Right atrium auricular region (tissue), 2 donors: ENCODE measurements at places on chromosomes 1 and 21. TPM values are rescaled to one million over a fixed set of nuclear protein-coding genes. Genes with fewer than 3 reads are reported as not detected.
A peak's percentile ranks its signal among the peaks of the same experiment; 100 is the strongest.

- no peaks in the 10 kb centered on the region for H3K36me3 ChIP-seq
- H3K4me3 ChIP-seq, result no peak overlapping the region
- no peak for DNase-seq
- no peaks in the 10 kb centered on the region for H3K4me1 ChIP-seq
- H3K27ac ChIP-seq, result no peak overlapping the region
- no peaks in the 10 kb centered on the region for H3K27me3 ChIP-seq
Observed at GRCh38 chr1:5577255-5578040, 414.8 kb downstream of the NPHP4 start.

GRCh38 chr1:241844593-241844992 lies 3.4 kb upstream of the EXO1 start:
- H3K4me3 ChIP-seq, result no peak overlapping the region
- no peaks in the 10 kb centered on the region for H3K27me3 ChIP-seq
- H3K4me1 ChIP-seq, result no peaks in the 10 kb centered on the region
- no peak for DNase-seq

Gene CACNA1S
- total RNA-seq, result not detected

Gene HSF2BP
- 0.67 TPM for total RNA-seq

- H3K27me3 ChIP-seq, result no peaks in the 10 kb centered on the region
- H3K4me3 ChIP-seq, result no peak overlapping the region
- no peak for DNase-seq
- H3K36me3 ChIP-seq, result no peaks in the 10 kb centered on the region
- no peak overlapping the region for H3K27ac ChIP-seq
Observed at GRCh38 chr1:119219711-119220110, 79.3 kb upstream of the WARS2 start.

Gene SERPINC1
- not detected for total RNA-seq

- no peaks in the 10 kb centered on the region for H3K27me3 ChIP-seq
- no peaks in the 10 kb centered on the region for H3K4me1 ChIP-seq
- DNase-seq, result no peak
- peaks cover 7% of the 10 kb centered on the region for H3K36me3 ChIP-seq
Observed at GRCh38 chr1:21335750-21336224, 45.5 kb upstream of the ECE1 start.

- no peaks in the 10 kb centered on the region for H3K4me1 ChIP-seq
- no peaks in the 10 kb centered on the region for H3K27me3 ChIP-seq
- H3K4me3 ChIP-seq, result no peak overlapping the region
- H3K27ac ChIP-seq, result no peak overlapping the region
Observed at GRCh38 chr1:20291645-20292084, 990 bp downstream of the VWA5B1 start.

DNA sequence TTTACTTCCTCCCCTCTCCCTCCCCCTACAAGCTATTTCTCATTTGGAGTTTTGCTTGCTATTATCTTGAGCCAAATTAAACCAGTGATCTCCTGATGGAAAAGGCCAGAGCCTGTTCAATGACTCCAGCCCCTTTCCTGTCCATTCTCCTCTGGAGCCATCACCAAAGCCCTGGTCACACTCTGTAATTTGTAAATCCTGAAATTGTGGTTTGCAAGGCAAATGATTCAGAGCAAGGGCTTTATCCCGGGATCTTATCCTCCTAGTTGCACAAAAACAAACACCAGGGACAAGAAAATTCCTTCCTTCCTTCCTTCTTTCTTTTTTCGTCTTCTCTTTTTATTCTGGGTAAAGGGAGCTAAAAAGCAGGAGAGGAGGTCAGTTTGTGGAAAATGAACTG lies 366.1 kb upstream of the ST6GALNAC5 start:
- H3K27ac ChIP-seq, result no peak overlapping the region
- H3K36me3 ChIP-seq, result no peaks in the 10 kb centered on the region
- H3K27me3 ChIP-seq, result no peaks in the 10 kb centered on the region
- no peak for DNase-seq
- peaks cover 7% of the 10 kb centered on the region for H3K4me1 ChIP-seq
- no peak overlapping the region for H3K4me3 ChIP-seq

Gene NTMT2
- total RNA-seq, result 1.9 TPM

- no peak overlapping the region for H3K27ac ChIP-seq
- peaks cover 15% of the 10 kb centered on the region for H3K4me1 ChIP-seq
- no peaks in the 10 kb centered on the region for H3K27me3 ChIP-seq
Observed at GRCh38 chr1:230679192-230679591, 34.7 kb downstream of the AGT start.

- H3K36me3 ChIP-seq, result no peaks in the 10 kb centered on the region
- H3K4me3 ChIP-seq, result no peak overlapping the region
- H3K4me1 ChIP-seq, result no peaks in the 10 kb centered on the region
Observed at GRCh38 chr1:70498666-70499065, 87.6 kb downstream of the CTH start.

Gene CLCA4
- total RNA-seq, result not detected

Gene LRRC38
- not detected for total RNA-seq

DNA sequence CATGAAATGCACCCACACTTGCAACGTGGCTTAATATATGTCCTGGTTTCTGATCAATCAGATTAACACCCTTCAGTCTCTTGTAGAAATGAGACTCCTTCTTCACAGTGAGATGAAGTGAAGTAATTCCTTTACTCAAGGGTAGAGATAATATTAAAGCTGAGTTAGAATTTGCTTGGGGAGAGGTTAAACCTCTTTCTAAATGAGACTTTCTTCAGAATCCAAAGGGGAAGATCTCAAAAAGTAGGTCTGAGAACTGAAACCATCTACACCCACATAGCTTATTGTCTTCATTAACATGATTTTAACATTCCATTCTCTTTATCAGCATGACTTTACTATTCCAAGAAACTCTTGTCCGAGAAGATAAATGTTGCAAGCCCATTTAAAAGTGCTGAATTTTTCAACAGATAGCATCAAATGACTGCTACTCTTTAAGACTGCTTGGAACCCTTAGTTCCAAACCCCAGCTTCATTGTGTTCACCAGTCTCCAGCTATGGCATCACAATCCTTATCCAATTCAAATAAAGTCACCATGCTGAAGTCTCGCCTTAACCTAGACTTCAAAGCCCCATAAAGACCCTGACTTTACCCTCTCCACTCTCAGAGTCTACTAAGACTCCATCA lies 19.2 kb upstream of the TRAF3IP3 start:
- H3K36me3 ChIP-seq, result no peaks in the 10 kb centered on the region
- no peaks in the 10 kb centered on the region for H3K27me3 ChIP-seq
- no peaks in the 10 kb centered on the region for H3K4me1 ChIP-seq
- H3K27ac ChIP-seq, result no peak overlapping the region

GRCh38 chr1:30990591-30990990 lies 74.9 kb downstream of the PUM1 start:
- H3K27ac ChIP-seq, result no peak overlapping the region
- peaks cover 9% of the 10 kb centered on the region for H3K36me3 ChIP-seq
- no peak overlapping the region for H3K4me3 ChIP-seq
- no peaks in the 10 kb centered on the region for H3K27me3 ChIP-seq
- H3K4me1 ChIP-seq, result no peaks in the 10 kb centered on the region
- DNase-seq, result no peak

Gene GOLT1A
- total RNA-seq, result not detected

GRCh38 chr1:202205523-202206190 lies 12.1 kb downstream of the LGR6 start:
- H3K27ac ChIP-seq, result no peak overlapping the region
- no peaks in the 10 kb centered on the region for H3K27me3 ChIP-seq
- H3K36me3 ChIP-seq, result no peaks in the 10 kb centered on the region
- DNase-seq, result no peak
- H3K4me1 ChIP-seq, result no peaks in the 10 kb centered on the region
- no peak overlapping the region for H3K4me3 ChIP-seq

Gene RUNX3
- total RNA-seq, result 0.48 TPM

DNA sequence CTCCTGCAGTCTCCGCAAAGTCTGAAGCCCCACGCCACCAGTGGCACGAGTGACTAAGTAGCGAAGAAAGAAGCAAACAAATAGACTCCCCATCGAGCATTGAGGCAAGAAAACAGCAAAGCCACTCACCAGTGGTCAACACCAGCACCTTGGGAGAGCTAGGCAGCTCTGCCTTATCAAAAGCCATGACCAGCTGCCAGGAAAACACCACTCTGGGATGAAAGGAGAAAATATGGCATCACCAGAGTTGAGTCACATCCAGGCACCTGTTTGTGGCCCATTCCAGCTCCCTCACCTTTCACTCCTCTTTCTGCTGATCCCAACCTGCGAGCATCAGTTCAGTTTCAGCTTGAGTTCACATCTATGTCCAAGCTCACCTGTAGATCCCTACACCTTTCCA lies 17.2 kb downstream of the PDZK1 start:
- H3K27ac ChIP-seq, result no peak overlapping the region
- no peak for DNase-seq
- H3K27me3 ChIP-seq, result no peaks in the 10 kb centered on the region
- H3K4me1 ChIP-seq, result no peaks in the 10 kb centered on the region
- no peak overlapping the region for H3K4me3 ChIP-seq

DNA sequence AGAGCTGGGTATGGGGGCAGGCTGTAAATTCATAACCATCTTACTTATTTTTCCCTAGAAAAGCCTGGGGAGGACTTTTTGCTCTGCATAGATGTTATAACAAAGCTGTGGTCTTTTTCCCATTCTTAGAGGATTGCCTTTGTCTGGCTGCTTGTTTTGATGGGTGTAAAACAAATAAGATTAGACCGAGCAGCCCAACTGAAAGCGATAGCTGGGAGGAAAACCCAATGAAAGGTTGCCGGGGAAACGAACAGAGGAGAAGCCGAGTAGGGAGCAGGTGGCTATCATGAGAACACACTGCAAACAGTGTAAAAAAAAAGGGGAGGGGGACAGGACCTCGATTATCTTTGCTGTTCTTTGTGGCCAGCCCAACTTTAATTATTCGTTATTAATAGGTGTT lies 1.9 kb downstream of the ELAVL4 start:
- no peaks in the 10 kb centered on the region for H3K4me1 ChIP-seq
- no peak overlapping the region for H3K27ac ChIP-seq
- no peaks in the 10 kb centered on the region for H3K36me3 ChIP-seq
- no peaks in the 10 kb centered on the region for H3K27me3 ChIP-seq
- DNase-seq, result no peak

DNA sequence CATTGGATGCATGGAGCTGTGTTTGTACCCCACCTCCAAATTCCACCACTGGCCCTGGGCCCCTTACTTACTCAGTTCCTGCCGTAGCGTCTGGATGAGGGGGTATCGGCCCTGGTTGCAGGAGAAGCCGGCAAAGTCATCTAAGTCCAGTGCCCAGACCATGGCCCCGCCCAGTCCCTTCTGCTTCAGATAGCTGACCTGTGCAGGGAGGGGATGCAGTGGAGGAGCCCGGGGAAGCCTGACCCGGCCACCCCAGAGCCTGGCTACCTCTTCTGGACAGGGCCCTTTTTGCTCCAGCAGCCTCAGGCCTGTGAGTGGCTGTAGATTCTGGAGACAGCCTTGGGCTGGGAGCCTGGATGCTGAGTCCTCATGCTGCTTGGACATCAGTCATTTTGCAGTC lies 11.8 kb downstream of the CHIT1 start:
- no peak overlapping the region for H3K27ac ChIP-seq
- H3K27me3 ChIP-seq, result no peaks in the 10 kb centered on the region
- DNase-seq, result no peak
- H3K4me3 ChIP-seq, result no peak overlapping the region

DNA sequence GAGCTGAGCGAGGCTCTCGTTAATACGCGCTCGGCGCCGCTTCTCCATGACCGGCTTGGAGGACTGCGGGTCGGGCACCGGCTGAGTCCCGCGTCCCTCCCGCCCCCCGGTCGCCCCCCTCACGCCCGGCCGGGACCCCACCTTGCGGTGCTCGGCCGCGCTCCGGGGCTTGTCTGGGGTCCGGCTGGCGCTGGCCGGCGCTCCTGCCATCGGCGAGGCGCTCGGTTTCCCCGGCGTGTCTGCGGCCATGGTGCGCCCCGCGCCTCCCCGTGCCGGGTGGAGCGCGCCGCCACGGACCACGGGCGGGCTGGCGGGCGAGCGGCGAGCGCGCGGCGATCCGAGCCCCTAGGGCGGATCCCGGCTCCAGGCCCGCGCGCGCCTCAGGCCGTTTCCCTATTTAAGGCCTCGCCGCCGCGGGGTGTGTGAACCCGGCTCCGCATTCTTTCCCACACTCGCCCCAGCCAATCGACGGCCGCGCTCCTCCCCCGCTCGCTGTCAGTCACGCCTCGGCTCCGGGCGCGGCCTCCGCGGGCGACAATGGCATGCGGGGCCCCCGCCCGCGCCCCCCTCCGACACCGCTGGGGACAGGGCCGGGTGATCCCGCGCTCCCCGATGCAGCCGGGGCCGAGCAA lies at the start of gene HES4:
TSS of gene HES4 (minus strand) at position 373 of the 632 bp plus-strand sequence. CDS start at position 249, 124 bp downstream.
- H3K27ac ChIP-seq, result peak within 1 kb of the TSS; percentile 99
- DNase-seq, result peak; percentile 96
- peak within 1 kb of the TSS; percentile 80 for H3K4me3 ChIP-seq

DNA sequence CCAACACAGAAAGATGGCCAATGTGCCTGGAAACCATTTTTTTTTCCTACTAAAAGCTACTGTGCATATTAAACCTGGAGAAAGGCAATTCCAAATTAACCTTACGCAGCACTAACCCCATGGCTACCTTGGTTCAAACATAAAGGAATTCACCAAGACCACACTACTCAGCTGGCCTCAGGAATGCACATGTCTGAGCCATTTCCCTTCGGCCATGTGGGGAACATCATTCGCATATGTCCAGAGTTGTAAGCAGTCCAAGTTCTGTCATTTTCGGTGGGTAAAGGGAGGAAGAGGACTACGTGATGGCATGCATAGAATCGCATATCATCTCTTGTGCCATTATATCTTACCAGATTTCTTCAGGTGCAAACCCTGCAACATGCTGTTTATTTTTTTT lies 175.4 kb downstream of the NTMT2 start:
- no peaks in the 10 kb centered on the region for H3K27me3 ChIP-seq
- no peak overlapping the region for H3K4me3 ChIP-seq
- H3K36me3 ChIP-seq, result no peaks in the 10 kb centered on the region
- H3K4me1 ChIP-seq, result no peaks in the 10 kb centered on the region

Gene GRHL3
- total RNA-seq, result not detected

Gene HRNR
- total RNA-seq, result not detected

Gene B3GALT5
- not detected for total RNA-seq

Gene ADAMTS5
- total RNA-seq, result 6.1 TPM

Gene OR10Z1
- not detected for total RNA-seq

DNA sequence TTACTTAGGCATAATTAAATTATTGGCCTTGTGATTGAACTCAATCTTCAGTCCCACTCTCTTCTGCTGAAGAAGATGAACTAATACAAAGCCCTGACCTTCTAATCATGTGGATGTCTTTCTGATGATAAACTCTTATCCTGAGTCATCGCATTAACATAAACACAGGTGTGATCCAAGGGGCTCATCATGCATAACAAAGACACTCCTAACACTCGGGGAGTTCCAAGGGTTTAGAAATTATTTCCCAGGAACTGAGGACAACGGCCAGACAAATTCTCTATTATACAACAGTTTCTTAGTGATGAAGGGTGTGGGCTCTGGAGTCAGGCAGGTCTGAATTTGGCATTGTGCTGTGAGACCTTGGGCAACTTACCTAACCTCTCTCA lies 18.0 kb downstream of the DUSP10 start:
- H3K27me3 ChIP-seq, result no peaks in the 10 kb centered on the region
- H3K4me3 ChIP-seq, result no peak overlapping the region
- DNase-seq, result no peak
- H3K4me1 ChIP-seq, result no peaks in the 10 kb centered on the region
- peak overlapping the region; percentile 77 for H3K27ac ChIP-seq
- no peaks in the 10 kb centered on the region for H3K36me3 ChIP-seq

Gene C1QC
- total RNA-seq, result 126 TPM

- no peak for DNase-seq
- H3K27me3 ChIP-seq, result no peaks in the 10 kb centered on the region
- no peak overlapping the region for H3K27ac ChIP-seq
- no peak overlapping the region for H3K4me3 ChIP-seq
- no peaks in the 10 kb centered on the region for H3K4me1 ChIP-seq
Observed at GRCh38 chr1:7727809-7728471, 43.2 kb upstream of the VAMP3 start.
